ENCODE measurements at places on chromosomes 16 and 17. TPM values are rescaled to one million over a fixed set of nuclear protein-coding genes. Genes with fewer than 3 reads are reported as not detected.

The ZNF785 gene
- polyA plus RNA-seq, result 3.0 TPM

The SHCBP1 gene
- polyA plus RNA-seq, result 0.30 TPM

DNA sequence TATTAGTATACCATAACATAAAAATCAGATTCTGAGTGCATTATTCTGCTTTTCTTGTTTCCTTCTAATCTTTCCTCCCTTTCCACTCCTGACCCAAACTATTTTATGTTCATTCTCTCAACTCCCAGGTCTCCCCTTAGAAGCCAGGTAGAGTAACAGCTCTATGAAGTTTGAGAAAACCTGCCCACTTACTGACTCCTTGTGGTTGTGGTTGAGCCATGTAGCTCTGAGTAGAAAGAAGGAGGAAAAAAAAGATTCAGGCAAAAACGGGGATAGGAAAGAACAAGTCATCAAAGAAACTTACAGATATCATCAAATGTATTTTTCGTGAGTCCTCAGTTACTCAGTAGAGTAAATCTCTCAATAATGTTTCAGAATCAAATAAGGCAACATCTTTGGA lies 216.7 kb downstream of the PMP22 start:
- H3K27me3 ChIP-seq, result peaks cover 9% of the 10 kb centered on the region
- H3K27ac ChIP-seq, result no peak overlapping the region
- no peaks in the 10 kb centered on the region for H3K36me3 ChIP-seq
- H3K4me3 ChIP-seq, result no peak overlapping the region
- DNase-seq, result no peak

GRCh38 chr16:987906-988305 lies 6.3 kb downstream of the SOX8 start:
- no peak overlapping the region for H3K4me3 ChIP-seq
- no peak overlapping the region for H3K27ac ChIP-seq
- H3K36me3 ChIP-seq, result no peaks in the 10 kb centered on the region
- no peak for DNase-seq
- H3K4me1 ChIP-seq, result no peaks in the 10 kb centered on the region
- peaks cover 18% of the 10 kb centered on the region for H3K27me3 ChIP-seq
